ENCODE measurements at places on chromosomes 5 and 9. TPM values are rescaled to one million over a fixed set of nuclear protein-coding genes. Genes with fewer than 3 reads are reported as not detected.

RMRP gene
- 11,174 TPM for total RNA-seq

CCNO gene
- total RNA-seq, result 9.7 TPM

SLC6A18 gene
- total RNA-seq, result not detected

- no peak for DNase-seq
Measured at GRCh38 chr5:161027763-161028162, 175.8 kb upstream of the ATP10B start.

- DNase-seq, result peak; percentile 74
Measured at GRCh38 chr9:95003689-95004410, 277.4 kb downstream of the AOPEP start.

DNA sequence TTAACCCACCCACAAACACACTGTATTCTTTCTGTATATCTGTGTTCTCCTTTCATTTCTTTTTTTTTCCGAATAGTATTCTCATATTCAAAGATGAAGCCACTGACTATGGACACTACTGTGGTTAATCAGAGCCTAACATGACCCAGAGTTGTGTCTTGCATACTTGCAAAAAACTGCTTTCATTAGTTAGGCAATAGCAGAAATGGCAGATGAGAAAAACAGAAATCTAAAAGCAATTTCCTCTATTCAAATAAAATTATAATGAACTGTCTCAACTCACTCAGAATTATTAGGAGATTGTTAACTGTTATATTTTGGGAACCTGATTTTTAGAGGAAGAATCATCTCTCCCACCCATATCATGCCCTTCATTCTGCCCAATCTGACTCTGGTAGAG, 45.9 kb downstream of the FREM1 start:
- no peak for DNase-seq

GRCh38 chr5:72133212-72133990, 26.1 kb downstream of the MAP1B start:
- DNase-seq, result no peak

DNA sequence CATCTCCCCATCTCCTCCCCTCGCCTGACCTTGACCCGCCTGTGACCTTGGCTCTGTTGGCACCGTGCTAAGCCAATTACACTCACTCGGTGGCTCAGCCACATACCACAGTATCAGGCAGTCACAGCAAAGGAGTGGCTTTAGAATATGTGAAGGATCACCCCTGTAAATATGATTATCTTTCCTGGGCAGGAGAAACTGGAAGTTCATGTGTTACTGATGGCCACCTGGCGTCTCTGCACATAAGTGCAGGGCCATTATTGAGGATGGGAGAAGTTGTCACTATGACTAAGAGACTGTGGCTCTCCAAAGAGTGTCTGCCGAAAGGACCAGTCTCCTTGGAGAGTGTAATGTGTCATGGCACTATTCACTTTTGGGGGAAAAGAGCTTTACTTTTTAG, 116.9 kb upstream of the S1PR3 start:
- no peak for DNase-seq

- no peak for DNase-seq
Measured at GRCh38 chr5:12522116-12522515, 617.9 kb upstream of the CTNND2 start.

GRCh38 chr9:92184041-92184564, 68.9 kb upstream of the SPTLC1 start:
- DNase-seq, result no peak

DNA sequence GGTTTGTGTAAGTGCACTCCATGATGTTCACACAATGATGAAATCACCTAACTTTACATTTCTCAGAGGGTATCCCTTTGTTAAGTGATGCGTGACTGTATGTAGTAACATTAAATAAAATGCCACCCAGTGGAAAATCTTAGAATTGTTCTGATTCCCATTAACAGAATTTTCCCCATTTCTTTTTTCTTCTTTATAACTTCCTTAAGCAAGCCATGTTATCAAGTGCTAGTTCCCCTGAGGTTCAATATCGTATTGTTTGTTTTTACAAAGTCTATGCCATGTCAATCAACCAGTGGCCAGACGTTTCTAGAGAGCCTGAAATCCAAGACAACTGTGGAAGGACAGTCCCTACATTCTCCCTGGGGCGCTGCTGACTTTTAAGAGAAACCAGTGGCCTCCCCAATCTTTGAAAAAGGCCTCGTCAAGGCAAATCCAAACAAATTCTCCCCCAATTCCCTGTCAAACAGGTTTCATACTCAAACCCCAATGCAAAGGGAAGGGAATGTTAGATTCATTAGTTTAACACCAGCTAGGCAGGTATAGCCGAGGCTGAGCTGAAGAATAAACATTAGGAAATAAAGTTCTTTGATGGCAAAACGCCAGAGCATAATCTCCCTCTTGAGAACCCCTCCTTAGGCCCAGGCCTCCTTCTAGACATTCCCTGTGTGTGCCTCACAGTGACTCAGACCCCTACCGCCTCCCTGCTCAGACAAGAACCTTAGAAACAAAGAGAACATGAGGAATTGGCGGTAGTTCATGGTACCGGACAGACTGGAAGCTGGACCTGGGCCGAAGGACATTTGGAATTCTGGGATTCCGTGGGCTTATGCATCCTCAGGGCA, 198.7 kb downstream of the GNA14 start:
- DNase-seq, result no peak

Data from thyroid gland (tissue), 4 donors.